Activated T-helper 17 cell treated with anti-CD3 and anti-CD28 coated beads, Interleukin-2, amount 50 U/mL, for 72 hours (primary cell): ENCODE measurements at places on chromosomes 16 and 17. TPM values are rescaled to one million over a fixed set of nuclear protein-coding genes. Genes with fewer than 3 reads are reported as not detected.

The TANGO6 gene
- 24.1 TPM for total RNA-seq

The TMEM114 gene
- not detected for total RNA-seq

The STAC2 gene
- not detected for total RNA-seq

The COX11 gene
- 47.8 TPM for total RNA-seq

The KRTAP4-3 gene
- total RNA-seq: not detected
